Germinal center (tissue), 1 donor: ENCODE measurements at places on chromosomes 4 and X.

DNA sequence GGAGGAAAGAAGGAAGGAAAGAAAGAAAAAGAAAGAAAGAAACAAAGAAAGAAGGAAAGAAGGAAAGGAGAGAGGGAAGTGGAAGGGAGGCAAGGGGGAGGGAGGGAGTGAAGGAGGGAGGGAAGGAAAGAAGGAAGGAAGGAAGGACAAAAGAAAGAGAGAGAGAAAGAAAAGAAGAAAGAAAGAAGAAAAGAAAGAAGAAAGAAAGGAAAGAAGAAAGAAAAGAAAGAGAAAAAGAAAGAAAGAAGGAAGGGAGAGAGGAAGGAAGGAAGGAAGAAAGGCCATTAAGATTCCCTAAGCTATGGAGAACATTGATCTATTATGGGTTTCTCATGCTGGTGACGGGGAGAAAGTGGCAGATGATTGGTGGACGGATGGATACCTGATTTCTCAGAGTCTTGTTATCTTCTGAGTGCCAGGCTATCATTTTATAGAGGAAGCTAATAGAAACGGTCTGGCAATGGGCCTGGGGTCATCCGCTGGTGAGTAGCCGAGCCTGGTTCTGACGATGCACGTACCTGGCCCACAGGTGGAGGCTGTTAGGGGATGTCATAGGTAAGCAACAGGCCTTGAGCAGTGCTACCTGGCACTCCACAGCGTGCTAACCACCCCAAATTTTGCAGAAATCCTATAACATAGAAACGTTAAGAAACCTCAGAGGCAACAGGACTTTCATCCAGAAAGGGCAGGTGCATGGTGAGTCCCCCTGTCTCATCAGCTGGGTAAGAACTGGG, 142.9 kb downstream of the SHOX start:
- DNase-seq = no peak

- no peak for DNase-seq
These were observed 12.3 kb downstream of the UGDH start for GRCh38 chr4:39514888-39515401.

- DNase-seq = no peak
These were observed 761 bp upstream of the FRYL start for GRCh38 chr4:48780865-48781214.

- no peak for DNase-seq
These were observed 808.0 kb upstream of the MAGEB2 start for GRCh38 chrX:29407357-29407756.
